ENCODE measurements at places on chromosomes 2 and 18. TPM values are rescaled to one million over a fixed set of nuclear protein-coding genes. Genes with fewer than 3 reads are reported as not detected.
A peak's percentile ranks its signal among the peaks of the same experiment; 100 is the strongest.

DNA sequence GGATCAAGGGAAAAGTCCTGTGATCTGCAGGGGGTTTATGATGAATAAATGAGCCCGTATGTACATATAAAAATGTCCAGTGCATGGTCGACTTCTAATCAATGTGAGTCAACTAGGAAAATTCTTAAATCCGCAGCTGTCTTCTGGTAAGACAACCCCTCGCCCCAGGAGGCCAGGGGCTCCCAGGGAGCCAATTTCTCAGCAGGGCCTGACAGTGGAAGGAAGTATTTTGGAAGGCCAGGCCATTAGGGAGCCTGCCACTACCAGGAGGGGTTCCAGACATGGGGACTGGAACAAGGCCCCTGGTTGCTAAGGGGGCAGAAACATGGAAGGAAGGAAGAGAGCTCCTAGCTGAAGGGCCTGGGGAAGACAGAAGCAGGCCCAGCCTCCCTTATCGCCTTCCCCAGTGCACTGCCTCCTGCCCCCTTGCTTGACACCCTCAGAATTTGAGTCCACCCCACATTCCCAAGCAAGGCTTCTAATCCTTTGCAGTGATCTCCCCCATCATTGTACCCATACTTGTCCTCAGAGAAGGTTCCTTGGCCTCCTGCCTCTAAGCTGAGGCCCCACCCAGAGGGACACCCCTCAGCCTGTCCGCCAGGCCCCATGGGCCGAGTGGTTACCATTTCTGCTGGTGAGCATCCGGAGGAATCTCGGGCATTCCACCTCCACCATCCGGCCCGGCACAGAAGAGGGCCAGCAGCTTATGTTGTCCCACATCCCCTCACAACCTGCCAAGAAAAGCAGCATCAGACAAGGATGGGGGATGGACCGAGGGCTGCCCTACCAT lies 45.9 kb downstream of the SCTR start:
- DNase-seq = no peak

DNA sequence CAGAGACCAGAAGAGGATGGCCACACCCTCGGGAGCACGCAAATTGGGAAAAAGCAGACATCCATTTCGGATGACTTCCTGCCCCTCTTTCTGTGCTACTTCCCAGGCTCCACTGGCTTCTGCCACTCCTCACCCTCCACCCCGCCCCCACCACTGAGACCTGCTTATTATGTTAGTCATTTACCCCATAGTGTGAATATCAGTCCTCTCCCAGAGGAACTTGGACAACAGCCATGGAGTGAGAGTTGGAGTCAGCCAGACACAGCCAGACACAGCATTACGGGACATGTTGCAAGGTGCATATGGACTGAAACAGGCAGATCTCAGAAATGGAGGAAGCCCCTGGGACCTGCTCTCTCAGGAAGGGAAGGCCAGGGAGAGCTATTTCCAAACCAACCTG lies 51.8 kb downstream of the CTIF start:
- DNase-seq = peak; percentile 15

GRCh38 chr2:146624430-146625160 lies 1220.2 kb upstream of the ACVR2A start:
- no peak for DNase-seq

- no peak for DNase-seq
Observed at GRCh38 chr2:144518748-144519596, 947 bp downstream of the ZEB2 start.

DNA sequence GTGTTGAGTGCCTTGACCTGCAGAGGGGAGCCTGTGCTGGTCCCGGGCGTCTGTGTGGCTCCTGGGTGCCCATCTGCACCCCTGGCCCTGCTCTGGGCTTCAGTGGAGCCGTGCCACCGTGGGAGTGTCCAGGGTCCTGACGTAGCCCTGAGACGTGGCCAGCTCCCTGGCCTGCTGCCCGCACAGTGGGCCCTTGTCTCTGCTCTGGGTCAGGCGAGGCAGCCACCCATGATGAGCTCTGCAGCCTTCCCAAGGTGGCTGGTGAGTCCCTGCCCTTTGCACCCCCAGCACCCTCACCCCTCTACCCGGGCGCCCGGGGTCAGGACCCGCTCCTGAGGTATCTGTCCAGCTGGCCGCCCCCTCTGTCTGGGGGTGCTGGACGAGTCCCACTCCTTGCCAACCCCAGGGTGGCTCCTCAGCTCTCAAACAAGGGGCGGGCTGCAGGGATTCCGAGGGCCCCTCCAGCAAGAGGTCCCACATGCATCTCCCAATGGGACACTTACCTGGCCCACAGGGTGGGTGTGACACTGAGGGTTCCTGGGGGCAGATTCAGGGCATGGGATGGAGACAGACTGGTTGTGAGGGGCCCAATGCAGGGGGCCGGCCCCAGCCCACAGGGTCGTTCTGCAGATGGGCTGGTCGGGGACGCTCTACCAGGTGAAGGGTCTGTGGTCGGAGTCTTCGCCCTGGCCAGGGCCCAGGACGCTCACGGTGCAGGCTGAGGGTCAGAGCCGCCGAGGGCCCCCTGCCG lies 2.4 kb downstream of the NEU4 start:
- DNase-seq = no peak

- no peak for DNase-seq
Observed at GRCh38 chr2:16321872-16322271, 343.8 kb downstream of the CYRIA start.

Gene NT5DC4
- total RNA-seq = not detected

DNA sequence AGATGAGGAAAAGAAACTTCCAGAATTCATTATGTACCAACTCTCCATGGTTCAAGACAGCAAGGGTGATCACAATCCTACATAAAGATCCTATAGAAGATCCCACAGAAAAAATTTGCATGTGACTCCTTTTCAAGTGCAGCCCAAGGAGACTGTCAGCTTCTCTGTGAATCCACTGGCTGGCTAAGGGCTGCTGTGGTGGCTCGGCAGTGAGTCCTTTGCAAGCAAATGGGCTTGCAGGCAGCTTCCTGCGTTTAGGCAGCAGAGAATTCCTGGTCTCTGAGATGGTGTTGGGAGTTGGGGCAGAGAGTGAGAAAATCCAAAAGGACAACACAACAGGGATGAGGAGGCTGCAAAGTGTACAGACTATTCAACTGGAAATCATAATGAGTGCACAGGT lies 43.4 kb downstream of the NABP1 start:
- no peak for DNase-seq

Gene GCG
- not detected for total RNA-seq

Gene NOL4
- total RNA-seq = not detected

- no peak for DNase-seq
Observed at GRCh38 chr2:239160226-239161143, 240.3 kb downstream of the HDAC4 start.

DNA sequence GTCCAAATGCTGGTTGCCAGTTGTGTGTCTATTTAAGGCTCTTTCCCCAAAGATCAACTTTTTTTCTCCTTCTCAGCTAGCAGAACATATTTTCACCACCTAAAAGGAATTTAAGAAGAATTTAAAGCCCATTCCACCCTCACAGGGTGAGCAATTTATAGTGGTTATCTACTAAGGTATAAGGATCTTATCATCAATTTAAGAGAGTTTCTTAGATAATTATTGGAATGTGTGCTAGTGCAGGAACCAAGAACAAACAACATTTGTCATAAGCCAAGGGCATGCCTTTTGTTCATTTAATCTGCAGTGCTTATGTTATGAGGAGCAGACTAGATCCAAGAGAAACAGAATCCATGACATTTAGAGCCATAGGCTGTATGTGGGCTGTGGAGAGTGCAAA lies 37.2 kb downstream of the NLRC4 start:
- no peak for DNase-seq

Gene GDF7
- total RNA-seq = 17.2 TPM

DNA sequence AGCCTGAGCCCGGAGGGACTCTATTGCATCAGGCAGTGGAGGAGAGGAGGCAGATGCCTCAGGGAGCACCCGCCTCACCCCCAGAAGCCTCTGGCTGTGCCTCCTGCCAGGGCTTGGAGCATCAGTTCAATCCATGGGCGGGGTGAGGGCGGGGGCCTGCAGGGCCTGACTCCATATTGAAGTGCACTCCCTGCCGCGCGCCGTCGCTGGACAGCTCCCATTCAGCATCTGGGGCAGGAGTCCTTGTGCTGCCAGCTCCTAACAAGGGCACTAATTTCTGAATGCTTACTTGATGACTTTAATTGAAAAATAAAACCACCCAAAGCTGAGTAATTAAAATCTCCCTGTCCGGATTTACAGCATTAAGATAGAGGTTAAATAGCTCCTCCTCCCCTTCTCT lies 23.8 kb downstream of the C1QL2 start:
- no peak for DNase-seq

DNA sequence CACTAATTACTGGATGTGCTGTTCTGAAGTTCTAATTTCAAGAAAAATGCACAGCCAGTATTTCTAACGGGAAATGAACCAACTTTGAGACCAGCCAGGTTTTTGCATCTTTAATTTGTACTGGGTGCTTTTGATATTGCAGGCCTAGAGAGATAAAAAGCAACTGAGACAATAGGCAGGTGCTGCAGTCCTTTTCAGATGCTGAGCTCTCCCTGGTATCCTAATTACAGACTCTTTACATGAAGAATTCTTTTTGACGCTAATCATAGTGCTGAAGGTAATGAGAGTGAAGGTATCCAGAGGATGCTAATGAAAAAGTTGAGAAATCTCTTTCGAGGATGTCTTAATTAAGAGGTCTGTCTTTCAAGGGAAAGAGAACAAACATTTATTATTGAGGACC lies 85.1 kb downstream of the SERPINB8 start:
- DNase-seq = no peak

GRCh38 chr2:120436885-120437603 lies 91.1 kb downstream of the INHBB start:
- peak; percentile 24 for DNase-seq

DNA sequence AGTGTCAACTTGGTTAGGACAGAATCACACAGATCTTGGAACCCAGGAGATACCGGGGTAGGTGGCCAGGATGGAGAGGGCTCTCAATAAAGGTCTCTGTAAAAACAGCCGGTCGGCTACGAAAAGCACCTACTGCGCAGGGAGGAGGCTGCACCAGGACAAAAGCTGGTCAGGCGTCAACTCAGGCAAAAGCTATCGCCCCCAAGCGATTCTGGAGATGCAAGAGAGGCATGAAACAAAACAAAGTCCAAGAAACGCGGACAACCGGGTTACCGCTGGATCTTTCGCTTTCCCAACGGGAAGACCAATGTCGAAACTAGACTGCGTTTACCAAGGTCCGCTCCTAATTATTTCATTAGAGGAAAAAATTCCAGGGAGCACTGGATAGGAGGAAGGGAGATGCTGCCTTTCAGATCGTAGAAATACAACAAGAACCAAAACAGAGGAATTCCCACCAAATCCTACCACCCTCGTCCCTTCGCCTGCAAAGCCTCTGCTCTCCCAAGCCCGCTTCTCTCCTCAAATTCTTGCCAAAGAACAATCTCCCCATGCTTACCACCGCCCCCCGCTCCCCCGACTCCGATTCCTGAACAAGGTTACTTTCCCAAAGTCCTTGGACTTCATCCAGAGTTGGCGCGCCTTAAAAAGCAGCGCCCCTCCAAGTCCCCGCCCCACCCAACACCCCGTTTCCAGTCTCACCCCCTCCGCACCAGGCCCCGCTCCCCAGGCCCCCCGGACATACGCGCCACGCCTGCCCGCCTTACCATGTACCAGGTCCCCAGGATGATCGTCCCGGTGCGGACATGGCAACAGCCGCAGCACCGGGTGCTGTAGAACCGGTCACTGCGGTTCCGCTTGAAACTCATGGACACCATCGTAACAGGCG lies 539 bp downstream of the LAPTM4A start:
- DNase-seq = peak; percentile 76

GRCh38 chr2:111161971-111162370 lies 41.3 kb downstream of the BCL2L11 start:
- DNase-seq = no peak

DNA sequence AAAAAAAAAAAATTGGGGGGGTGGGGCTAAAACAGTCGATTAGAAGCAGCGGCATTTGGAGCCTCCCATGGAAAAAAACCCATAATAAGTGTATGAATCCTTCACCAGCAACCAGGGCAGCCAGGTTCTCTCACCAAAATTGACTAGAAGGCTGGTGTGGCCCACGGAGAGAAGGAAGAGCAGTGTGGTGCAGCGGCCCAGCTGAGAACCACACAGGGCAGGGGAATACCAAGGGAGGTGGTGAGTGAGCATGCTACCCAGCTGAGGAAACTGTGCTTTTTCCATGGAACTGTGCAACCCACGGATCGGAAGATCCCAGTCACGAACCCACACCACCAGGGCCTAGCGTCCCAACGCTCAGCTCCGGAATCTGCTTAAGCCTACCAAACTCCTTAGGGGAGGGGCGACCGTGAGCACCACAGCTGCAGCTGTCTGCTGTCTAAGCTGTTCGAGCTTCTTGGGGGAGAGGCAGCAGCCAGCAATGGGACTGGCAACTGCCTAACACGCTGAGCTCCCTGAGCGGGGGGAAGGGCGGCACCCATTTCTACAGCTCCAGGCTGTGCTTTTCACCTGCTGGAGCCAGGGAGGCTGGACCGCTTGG lies 1037.2 kb upstream of the ACVR2A start:
- no peak for DNase-seq

- DNase-seq = no peak
Observed at GRCh38 chr2:1371082-1371481, 42.2 kb upstream of the TPO start.

- DNase-seq = no peak
Observed at GRCh38 chr18:34932792-34933466, 108.3 kb upstream of the MAPRE2 start.

DNA sequence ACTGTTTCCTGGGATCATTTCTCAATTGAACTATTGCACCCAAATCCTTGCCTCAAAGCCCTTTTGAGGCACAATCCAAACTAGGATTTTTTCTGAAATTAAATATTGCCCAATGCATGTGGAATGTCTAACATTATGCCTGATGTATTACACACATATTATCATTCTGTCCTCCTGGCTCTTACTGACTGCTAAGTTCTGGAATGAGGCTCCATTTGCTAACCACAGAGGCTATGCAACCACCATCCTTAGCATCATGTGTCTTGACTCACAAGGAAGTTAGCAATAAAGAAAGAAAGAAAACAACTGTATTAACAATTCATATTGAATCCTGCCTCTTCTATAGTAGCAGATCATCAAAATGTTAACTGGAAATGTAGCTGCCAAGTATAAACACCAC lies 1142.7 kb downstream of the CNTNAP5 start:
- DNase-seq = no peak

- DNase-seq = peak; percentile 6
Observed at GRCh38 chr2:144836635-144837350, 316.9 kb upstream of the ZEB2 start.

DNA sequence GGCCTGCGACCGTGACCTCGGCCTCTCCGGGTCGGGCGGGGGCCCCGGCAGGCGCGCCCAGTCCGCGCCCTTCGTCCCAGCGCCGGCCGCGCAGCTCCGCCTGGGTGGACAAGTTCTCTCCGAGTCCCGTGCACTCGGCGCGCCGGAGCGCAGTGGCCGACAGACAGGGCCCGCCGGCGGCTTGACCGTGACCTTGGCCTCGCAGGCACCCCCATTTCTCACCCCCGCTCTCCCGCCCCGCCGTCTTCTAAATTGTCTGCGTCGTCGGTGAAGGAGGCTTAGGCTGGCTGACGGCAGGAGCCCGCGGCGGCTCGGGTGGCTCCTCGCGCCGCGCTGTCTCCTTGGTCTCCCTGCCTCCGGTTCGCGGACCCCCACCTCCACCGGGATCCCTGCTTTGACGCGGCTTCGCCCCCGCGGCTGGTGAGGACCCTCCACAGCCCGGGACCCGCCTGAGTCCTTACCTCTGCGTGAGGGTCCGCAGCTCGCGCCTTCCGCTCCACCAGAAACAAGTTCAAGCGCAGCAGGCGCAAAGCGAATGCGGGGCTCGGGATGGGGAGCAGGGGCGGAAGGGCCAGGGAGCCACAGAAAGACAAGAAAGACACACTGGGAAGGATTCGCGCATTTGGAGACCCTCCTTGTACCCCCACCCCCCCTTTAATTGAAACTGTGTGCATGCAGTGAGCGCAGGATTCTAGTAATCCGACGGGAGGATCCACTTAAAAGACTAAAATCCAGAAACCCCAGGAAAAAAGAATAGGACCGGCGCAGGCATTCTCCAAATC lies 4.0 kb downstream of the PTGR3 start:
- no peak for DNase-seq

Data from dermis microvascular lymphatic vessel endothelial cell (primary cell).